ENCODE measurements at places on chromosomes 7 and 10.

DNA sequence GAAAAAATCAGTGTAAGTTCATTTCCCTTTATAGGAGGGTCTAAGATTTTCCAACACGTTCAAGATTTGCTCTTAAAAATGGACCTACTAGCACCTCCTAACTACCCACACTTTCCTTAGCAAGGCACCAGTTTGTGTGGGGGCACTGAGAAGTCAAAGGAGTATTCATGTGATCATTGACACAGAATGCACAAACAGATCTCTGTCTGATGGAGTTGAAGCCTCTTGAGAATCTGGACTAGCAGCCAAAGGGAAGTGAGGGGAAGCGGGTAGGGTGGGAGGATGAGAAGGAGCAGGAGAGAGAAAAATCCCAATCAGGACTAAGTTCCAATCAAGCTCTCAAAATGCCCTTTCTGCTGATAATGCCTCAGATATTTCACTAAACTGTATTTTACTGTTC, 4.1 kb downstream of the MMS19 start:
- DNase-seq = no peak

GRCh38 chr7:158343526-158343925, 244.1 kb downstream of the PTPRN2 start:
- DNase-seq = no peak

- no peak for DNase-seq
These were observed 195.7 kb upstream of the CELF2 start for GRCh38 chr10:10821926-10822325.

- DNase-seq = no peak
These were observed 21.4 kb downstream of the AUTS2 start for GRCh38 chr7:69619635-69620034.

GRCh38 chr7:46257761-46258448, 336.8 kb upstream of the IGFBP3 start:
- no peak for DNase-seq

GRCh38 chr7:4113976-4114375, 568.1 kb upstream of the FOXK1 start:
- DNase-seq = no peak

DNA sequence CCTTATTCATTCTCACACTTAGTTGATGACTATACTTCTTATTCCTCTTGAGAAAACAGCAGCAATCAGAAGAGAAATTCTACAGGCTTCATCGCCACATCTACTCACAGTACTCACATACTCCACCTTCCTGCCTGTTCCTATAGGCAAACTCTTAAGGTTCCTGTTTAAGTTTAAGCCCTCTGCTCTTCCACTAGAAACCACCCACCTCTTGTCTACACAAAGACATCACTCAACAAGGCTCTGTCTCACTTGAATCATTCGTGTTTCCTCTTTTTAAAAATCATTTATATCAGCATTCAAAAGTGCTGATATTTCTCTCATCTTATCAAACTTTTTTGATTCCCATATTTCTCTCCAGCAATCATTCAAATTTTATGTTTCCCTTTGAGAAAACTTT, 85.5 kb upstream of the ADO start:
- DNase-seq = no peak

GRCh38 chr7:123860848-123861247, 15.9 kb downstream of the HYAL4 start:
- no peak for DNase-seq

- no peak for DNase-seq
These were observed 66.7 kb upstream of the AQP1 start for GRCh38 chr7:30844916-30845315.

DNA sequence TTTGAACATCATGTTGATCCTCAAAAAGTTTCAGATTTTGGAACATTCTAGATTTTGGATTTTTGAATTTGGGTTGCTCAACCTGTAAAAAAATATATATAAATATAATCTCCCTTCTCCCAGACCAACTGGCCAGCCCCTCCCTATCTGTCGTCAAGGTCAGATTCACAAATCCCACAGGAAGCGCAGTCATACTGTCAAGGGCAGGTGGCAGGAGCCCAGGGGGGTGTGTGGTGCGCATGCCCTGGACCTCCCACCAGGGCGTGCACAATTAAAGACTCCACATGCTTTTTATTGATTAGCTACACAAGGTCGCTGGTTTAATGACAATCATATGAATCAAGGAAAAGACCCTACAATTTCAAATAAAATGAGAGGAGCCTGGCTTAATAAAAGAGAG, 77.0 kb upstream of the EEPD1 start:
- DNase-seq = no peak

- no peak for DNase-seq
These were observed 129.1 kb downstream of the PRKG1 start for GRCh38 chr10:51203359-51203758.

GRCh38 chr7:135964791-135965190, 12.4 kb downstream of the MTPN start:
- no peak for DNase-seq

GRCh38 chr7:74289659-74290552, 699 bp downstream of the CLIP2 start:
- peak; percentile 48 for DNase-seq

- no peak for DNase-seq
These were observed 182.0 kb downstream of the RPS24 start for GRCh38 chr10:78215645-78216044.

- DNase-seq = no peak
These were observed 1.1 kb downstream of the SP4 start for GRCh38 chr7:21429021-21429420.

DNA sequence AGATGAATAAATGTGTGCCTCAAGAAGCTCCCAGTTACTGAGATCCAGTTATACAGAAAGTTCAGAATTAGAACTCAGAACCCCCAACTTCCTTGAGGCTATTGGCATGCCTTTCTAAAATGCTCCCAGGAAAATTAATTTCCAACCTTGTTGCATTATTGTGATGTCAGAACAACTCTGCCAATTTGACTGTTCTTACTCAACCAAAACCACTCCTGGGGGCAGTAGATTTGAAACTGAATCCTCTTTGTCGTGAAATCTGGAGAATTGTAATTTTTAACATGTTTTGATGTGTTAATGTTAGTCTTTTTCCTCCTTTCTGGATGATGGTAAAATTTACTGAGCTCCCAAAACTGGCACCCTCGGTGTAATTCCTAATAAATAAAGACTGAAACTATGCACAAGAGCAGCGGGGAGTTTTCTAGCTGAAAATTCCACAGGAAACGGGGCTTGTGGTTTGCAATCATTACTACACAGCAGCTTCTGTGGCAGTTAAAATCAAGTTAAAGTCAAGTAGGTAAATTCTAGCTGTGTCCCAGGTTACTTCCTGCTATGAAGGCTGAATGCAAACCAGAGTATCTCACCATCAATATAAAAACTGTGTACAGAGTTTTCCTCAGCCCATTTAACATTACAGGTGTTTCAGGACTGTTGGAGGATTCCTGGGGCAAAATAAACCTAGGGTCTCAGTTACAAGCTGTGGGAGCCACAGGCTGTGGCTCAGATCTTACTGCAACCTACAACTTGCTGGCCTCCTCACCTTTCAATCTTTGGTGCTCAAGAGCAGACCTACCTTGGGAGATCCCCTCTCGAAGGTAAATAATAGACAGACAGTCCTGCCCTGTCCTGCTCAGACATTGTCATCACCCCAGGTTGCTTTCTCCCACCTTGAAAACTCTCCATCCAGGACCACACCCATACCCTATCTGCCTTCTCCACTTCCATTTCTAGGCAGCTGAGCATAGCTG, 156.3 kb upstream of the KMT2E start:
- no peak for DNase-seq

- no peak for DNase-seq
These were observed 149.8 kb downstream of the NSUN6 start for GRCh38 chr10:18501629-18502028.

- no peak for DNase-seq
These were observed 445.0 kb downstream of the PARD3 start for GRCh38 chr10:34370126-34370525.

GRCh38 chr10:92839191-92840085, 8.9 kb upstream of the EXOC6 start:
- no peak for DNase-seq

DNA sequence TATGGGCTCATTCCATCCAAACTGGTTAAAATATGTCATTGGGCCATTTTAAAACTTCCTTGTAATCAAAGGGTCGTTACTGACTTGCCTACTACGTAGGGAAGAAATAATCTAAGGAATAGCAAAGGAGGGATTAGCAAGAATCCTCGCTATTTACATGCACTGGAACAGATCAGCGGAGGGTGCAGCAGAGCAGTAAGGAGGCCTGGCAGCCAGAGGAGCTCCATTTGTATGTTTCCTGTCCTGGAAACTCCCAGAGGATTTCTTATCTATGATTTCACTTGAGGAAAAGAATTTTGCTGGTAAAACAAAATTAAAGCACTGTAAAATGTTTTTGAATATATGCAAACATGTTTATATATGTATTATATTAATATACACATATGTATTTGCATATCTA, 107.3 kb downstream of the TPK1 start:
- DNase-seq = no peak

DNA sequence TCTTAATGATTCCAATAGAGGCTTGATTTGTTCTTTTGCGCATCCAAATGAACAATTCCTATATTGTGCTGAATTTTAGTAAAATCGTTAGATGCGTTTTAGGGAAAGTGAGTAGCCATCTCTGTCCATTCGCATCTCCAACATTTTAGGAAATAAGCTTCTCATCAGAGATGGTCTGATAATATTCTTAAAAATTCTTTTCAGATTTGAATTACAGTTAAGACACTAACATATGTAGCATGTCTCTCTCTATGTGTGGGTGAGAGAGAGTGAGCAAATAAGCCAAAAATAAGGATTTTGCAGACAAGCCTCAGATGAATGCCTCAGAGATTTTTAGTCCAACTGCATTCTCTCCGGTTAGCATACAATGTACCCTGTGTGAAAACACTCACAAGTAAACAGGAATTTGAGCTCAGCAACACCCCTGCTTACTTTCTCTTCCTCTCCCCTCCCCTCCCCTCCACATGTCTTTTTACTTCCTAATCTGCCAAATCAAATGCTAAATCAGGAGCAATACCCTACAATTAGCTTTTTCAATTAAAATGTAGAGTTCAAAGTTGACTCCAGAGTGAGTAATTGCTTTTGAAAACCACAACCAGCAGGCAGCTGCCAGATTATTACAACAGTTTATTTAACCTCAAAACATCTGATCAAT, 354.4 kb downstream of the CRPPA start:
- no peak for DNase-seq

GRCh38 chr7:65927489-65928448, 54.2 kb downstream of the GUSB start:
- DNase-seq = no peak

- DNase-seq = no peak
These were observed 9.5 kb upstream of the ASB4 start for GRCh38 chr7:95476072-95476847.

DNA sequence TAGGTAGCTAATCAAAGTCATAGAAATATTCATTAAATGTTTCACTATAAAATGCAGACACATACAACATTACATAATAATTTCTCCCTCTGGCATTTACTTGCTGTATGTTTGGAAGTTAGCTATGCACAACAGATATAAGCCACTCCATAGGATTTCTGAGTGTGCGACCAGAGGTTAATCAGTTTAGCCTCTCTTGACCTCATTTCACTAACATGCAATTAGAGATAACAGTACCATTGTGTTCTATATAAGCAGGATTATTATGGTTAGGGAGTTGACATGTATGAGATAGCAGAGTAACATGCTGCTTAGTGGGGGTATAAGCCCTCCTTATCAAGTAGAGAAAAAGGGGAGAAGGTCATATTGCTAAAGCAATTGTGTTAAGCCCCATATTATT, 26.4 kb downstream of the GLUD1 start:
- no peak for DNase-seq

GRCh38 chr10:35415505-35415904, 79.2 kb downstream of the CCNY start:
- DNase-seq = no peak

DNA sequence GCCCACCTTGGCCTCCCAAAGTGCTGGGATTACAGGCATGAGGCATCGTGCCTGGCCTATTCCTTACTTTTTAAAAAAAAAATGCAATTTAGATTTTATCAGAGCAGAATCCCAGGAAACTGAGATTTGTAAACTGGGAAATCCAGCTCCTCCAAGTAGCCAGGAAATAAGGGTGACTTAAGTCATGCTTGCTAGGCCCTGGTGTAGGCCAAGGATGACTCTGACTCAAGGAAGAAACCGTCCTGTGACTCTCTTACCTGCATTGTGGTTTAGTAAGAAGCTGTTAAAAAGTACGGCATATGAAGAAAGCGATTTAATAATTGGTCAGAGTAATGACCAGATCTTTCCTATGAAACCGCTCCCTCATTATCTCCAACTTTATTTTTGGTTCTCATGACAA, 10.2 kb downstream of the PFKP start:
- no peak for DNase-seq

- no peak for DNase-seq
These were observed 301.5 kb upstream of the GALNT17 start for GRCh38 chr7:70830426-70830825.

- no peak for DNase-seq
These were observed 197.1 kb downstream of the ADAM12 start for GRCh38 chr10:126191192-126191591.

GRCh38 chr7:122256046-122256445, 48.5 kb downstream of the FEZF1 start:
- DNase-seq = no peak

GRCh38 chr7:133050200-133050995, 31.5 kb downstream of the CHCHD3 start:
- no peak for DNase-seq

DNA sequence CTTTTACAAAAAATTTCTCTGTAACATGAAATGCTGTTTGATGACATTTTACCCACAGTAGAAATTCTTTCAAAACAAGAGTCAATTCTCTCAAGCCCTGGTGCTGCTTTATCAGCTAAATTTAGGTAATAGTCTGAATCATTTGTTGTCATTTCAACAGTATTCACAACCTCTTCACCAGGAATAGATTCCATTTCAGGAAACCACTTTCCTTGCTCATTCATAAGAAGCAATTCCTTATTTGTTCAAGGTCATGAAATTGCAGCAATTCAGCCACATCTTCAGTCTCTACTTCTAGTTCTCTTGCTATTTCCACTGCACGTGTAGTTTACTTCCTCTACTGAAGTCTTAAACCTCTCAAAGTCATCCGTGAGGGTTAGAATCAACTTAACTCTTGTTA, 14.1 kb downstream of the STAG3 start:
- no peak for DNase-seq

DNA sequence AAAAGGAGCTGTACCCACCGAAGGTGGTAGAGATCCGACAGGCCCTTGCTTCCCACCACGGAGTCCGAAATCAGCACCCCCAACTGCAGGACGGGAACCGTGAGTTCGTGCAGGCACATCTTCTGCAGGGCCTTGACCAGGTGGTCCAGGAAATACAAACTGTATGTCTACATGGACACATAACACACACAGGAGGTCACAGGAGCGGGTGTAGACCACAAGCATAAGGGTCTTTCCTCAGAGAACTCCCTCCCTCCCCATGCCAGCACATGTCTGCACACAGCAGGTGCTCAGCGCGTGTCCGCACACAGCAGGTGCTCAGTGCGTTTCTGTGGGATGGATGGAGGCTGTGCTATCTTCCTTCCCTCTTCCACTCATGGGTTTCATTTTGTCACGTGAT, 69.7 kb downstream of the CFAP46 start:
- DNase-seq = no peak

Data from SJSA1 (cell line).